ENCODE measurements at places on chromosomes 2 and 18.

- no peak for DNase-seq
Observed at GRCh38 chr2:235564066-235564465, 70.2 kb downstream of the AGAP1 start.

DNA sequence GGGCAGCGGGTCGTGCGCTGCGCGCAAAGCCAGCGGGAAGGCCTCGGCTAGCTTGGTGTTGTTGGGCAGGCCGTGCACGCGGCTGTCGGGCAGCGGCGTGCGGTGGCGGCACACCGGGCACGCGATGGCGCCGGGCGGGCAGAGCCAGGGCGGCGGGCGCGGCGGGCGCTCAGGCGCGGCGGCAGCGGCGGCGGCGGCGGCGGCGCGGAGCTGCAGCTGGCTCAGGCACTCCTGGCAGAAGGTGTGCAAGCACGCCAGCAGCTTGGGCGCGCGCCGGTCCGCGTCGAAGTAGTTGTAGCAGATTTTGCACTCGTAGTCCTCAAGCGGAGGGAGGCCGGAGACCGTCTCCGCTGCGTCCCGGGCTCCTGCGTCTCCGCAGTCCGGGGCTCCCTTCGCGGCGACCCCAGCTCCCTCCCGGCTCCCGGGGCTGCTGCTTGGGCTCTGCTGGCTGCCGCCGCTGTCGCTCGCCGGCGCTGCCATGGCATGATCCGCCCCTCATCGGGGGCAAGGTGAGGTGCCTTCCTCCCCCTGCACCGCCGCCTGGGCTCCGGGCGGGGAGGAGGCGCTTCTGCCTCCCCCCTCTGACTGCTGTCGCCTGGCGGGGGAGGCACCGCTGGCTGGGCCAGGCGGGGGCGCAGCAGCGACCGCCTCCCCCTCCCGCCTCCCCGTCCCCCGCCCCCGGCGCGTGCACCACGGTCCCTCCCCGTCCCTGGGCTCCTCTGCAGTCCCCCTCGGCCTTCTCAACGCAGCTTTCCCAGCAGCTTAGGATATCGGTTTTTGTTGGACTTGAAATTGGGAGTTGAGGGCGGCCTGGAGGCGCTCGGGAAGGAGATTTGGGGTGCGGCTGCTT is 21.0 kb upstream of the PAX3 start:
- DNase-seq = no peak

GRCh38 chr18:38019292-38019691 is 453.7 kb upstream of the CELF4 start:
- DNase-seq = no peak

DNA sequence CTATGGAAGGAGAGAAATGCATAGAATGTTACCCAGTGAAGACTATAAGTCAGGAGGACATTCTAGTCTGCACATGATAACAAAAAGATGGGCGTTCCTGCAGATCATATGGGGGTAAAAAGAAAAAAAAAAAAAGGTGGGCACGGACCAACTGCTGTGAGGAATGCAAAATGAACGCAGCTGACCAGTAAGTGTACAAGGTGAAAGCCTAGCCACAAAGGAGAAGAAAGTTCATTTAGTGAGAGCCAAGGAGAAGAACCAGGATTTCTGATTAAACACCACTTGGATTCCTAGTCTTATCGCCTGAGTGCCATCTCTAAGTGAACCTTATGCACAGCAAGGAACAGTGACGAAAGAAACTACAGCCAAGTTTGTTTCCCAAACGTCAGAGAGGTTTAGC is 26.5 kb downstream of the RBMS1 start:
- DNase-seq = no peak

DNA sequence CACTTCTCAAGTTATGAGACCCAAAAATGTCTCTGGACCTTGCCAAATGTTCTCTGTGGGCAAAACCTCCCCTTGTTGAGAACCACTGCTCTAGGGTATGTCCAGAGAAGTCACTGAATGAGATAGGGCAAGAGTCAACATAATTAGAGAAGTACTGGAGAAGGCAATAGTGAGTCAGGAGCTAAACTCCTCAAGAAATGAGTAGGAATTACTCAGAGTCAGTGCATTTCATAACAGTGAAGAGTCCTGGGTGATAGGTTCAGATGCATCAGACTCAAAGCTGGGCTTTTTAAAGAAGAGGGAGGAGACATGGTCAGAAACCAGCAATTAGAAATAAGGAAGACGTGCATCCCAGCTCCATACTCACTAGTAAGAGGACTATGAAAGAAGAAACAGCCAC is 38.6 kb upstream of the IHH start:
- no peak for DNase-seq

- no peak for DNase-seq
Observed at GRCh38 chr2:97651114-97651513, 5.3 kb downstream of the COX5B start.

DNA sequence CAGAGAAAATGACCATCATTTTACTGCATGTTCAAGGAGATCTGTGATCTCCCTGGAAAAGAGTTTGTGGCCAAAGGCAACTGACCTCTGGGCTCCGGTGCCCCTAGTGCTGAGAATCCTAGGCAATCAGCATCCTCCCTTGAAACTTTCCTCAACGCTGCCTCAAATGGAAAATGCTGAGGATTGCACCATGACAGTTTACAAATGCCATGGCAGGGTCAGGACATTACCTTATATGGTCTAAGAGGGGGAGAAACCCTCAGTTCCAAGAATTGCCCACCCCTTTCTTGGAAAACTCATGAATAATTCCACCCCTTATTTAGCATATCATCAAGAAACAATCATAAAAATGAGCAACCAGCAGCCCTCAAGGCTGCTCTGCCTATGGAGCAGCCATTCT is 48.3 kb downstream of the ALPK2 start:
- no peak for DNase-seq

DNA sequence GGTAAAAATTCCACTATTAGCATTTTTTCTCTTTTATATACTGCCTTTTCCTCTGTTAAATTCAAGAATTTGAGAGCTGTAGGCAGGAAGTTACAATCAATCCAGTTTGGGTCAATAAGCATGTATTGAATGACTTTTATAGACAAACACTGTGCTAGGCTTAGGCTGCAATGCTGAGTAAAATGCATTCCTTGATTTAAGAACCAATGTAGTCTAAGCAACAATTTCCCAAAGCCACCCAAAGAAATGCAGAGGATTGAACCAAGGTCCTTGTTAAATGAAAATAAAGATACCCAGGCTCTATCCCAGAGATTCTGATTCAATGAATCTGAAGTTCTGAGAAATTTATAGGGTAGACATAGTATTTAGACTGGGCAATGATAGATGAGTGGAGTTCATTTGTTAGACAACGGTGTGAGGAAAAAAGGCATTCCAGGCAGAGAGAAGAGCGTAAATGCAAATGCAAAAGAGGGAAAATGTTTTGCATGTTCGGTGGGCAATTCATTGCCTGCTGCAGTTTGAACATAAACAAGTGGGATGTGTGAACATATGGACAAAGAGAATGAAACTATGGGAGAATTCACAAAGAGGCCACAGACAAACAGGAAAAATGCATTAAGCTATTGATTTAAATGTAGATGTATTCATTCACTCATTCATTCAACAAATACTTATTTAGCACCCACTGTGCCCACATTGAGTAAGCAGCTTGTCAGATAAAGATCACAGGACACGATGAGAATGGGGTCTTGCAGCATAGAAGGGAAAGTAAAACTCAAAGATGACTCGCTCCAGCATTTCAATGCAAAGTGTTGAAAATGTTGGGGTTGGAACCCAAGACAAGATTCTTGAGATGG is 107.1 kb downstream of the EVA1A start:
- no peak for DNase-seq

DNA sequence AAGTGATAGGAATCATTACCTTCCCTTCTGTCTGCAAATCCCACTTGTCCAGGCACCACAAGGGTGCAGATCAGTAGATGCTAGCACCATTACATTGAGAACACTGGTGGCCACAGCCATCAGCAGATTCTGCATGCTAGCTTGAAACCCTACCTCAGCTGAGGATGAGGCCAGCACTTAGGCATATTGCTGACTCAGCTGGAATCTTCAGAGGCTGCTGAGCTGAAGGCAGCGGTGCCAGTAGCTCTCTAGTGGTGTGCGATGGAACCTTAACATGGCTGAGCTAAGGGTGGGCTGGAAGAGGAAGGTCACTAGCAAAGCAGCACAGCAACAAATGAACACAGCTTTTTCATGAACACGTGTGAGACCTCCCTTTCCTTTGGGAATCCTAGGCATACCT is 19.0 kb upstream of the CPO start:
- no peak for DNase-seq
